ENCODE measurements at places on chromosomes 16 and 17.

GRCh38 chr17:67137860-67138259 lies 93.5 kb downstream of the CACNG1 start:
- DNase-seq: no peak

DNA sequence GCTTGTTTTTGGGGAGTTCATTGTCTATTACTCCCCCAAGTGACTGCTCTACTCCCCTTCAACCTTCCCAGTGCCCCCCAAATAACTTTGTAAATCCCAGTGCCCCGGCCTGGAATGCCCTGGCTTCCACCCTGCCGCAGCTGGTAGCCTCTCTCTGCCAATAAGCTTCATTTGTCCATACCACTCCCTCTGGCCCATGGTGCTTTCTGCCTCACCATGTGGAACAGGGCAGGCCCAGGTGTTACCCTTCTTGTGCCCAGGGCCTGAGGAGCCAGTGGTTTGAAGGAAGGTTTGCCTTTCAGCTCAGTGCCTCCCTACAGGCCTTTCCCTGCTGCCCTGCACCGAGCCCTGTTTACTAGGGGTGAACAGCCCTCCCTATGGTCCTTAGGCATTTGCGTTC lies 134.2 kb downstream of the AATF start:
- DNase-seq: no peak

GRCh38 chr17:8806926-8807550 lies 7.9 kb upstream of the MFSD6L start:
- DNase-seq: peak; percentile 13

DNA sequence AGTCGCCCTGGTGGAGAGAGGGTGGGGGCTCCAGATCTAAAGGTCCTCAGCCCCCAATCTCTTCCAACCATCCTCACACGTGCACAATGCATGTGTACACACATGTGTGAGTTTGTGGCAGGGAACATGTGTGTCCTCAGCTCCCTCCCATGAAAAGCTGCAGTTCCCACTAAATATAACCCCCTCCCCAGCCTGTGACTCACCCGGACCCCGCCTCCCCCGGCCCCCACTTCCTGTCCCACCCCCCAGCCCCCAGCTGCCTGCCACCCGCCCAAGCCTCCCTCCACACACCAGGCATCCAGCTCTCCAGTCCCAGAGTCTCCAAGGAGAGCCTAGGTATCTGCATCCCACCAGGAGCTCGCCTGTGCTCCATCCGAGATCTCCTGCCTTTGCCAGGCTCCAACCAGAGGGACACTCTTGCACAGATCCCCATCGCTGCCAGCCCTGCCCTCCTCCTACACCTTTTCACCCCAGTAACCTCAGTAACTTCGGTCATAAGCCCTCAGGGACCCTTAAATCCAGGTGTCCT lies 3.9 kb downstream of the DLG4 start:
- DNase-seq: no peak

- DNase-seq: peak; percentile 55
Measured at GRCh38 chr17:8126491-8127066, 2.7 kb upstream of the HES7 start.

- peak; percentile 95 for DNase-seq
Measured at GRCh38 chr17:73595479-73595878, 48.8 kb downstream of the SDK2 start.

- DNase-seq: no peak
Measured at GRCh38 chr17:17447264-17447663, 29.5 kb upstream of the MED9 start.

DNA sequence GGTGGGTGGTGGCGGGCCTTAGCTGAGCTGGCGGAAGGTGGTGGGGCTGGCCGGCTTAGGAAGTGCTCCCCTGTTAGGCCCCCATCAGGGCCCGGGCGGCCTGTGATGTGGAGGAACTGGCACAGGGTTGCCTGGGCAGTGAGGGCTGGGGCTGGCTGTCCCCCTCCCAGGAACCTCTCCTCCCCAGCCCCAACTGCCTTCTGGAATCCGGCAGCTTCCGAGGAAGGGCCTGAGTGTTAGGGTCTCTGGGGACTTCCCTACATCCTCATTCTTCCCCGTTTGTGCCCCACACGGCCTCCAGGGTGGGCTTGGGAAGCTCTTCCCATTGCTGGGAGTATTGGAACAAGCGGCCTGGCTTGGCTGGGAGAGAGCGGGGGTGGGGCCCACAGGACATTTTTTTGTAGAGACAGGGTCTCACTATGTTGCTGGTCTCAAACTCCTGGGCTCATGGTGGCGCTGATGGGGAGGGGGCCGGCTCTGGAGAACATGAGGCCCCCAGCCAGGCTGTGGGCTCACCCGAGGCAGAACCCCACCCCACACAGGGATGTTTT lies 89.9 kb upstream of the CIBAR2 start:
- DNase-seq: no peak

DNA sequence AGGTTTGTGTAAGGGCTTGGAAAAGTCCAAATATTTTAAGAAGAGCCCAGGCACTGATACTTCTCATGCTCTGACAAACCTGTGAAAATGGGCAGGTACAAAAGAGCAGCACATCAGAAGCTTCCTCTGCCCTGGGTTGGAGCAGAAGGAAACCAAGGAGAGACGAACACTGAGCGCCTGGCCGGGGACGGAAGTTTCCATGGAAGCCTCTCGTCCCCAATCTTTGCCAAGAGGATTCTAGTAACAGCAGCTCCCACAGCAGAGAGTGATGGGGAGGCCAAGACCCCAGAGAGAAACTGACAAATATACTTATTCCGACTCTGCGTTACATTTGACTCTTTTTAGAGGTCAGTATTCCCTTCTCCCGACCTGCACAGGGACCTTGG lies 268.5 kb downstream of the C16orf95 start:
- no peak for DNase-seq

- no peak for DNase-seq
Measured at GRCh38 chr16:22014271-22014873, 6.5 kb downstream of the MOSMO start.

- no peak for DNase-seq
Measured at GRCh38 chr17:4877089-4877488, 22.2 kb upstream of the C17orf107 start.

GRCh38 chr16:28984619-28985135 lies at the start of gene LAT:
LAT (plus strand) TSS chr16:28985052; CDS start chr16:28985418, 366 bp downstream.
- no peak for DNase-seq

DNA sequence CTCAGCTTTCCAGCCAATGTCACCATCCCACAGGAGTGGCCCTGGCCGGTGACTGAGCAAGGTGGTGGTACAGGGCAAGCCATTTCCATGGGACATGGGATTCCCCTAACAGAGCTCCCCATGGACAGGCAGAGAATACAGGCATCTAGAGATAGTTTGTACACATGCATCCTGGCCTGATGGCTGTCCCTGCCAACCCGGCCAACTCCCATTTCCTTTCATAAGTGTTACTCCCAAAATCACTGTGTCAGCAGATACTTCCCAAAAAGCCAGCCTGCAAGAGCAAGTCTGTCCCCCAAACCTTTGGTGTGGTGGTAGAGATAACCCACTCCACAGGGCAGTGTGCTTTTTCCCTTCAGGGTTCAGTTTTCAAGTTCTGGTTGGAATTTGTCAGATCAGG lies 32.4 kb upstream of the SLC47A1 start:
- no peak for DNase-seq

- DNase-seq: no peak
Measured at GRCh38 chr17:63639125-63639524, 16.9 kb downstream of the MAP3K3 start.

DNA sequence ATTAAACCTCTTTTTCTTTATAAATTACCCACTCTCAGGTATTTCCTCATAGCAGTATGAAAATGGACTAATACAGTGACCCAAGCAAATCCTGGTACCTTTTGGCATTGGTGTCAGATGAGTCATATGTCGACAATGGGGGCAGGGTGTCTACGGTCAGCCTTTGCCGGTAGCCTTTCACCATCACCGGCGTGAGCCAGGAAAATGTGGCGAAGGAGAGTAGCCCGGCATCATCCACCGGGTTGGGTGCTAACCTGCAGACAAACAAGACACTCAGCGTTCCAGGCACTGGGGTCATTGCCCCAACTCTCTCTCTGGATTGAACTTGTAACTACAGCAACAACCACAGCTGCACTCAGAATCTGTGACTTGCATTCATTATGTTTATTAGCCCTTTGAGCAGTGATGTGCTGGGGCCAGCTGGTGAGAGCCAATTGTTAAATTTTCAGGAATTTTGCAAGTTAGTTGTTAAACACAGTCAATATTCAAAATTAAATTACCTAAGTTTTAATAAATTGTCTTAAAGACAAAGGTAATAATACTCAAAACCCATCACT lies 11.9 kb downstream of the ABCC12 start:
- no peak for DNase-seq

DNA sequence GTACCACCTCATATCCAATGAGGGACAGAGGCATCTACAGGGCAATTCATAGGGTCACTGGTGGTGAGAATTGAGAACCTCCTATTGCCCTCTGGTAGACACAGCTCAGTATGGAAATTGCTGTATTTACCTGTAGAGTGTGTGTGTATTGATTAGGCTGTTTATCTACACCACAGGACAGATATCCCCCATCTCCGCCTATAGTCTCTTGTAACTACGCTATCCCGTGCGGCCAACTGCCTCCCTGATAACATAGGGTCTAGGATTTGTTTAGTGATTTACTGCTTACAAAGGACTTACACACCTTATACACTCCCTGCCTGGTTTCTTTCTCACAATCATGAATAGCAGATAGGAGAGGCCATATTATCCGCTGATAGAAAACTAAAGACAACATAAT lies 1.7 kb upstream of the STAT3 start:
- no peak for DNase-seq

DNA sequence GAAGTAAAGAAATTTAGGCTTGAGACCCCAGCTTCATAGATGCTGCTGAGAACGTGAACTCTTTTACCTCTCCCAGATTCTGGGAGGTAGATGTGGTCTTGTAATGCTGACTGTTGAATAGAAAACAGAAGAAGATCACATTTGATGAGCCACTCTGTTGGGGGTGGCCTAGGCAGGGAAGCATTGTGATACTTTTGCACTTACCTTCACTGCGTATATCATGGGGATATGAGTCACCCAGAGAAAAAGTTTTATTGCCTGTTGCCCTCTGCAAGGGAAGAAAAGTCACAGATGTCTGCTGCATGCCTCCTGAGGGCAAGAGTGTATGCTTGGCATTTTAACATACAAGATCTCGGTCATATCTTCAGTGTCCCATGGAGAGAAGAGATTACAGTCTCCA lies 365.4 kb downstream of the SNX29 start:
- DNase-seq: no peak

DNA sequence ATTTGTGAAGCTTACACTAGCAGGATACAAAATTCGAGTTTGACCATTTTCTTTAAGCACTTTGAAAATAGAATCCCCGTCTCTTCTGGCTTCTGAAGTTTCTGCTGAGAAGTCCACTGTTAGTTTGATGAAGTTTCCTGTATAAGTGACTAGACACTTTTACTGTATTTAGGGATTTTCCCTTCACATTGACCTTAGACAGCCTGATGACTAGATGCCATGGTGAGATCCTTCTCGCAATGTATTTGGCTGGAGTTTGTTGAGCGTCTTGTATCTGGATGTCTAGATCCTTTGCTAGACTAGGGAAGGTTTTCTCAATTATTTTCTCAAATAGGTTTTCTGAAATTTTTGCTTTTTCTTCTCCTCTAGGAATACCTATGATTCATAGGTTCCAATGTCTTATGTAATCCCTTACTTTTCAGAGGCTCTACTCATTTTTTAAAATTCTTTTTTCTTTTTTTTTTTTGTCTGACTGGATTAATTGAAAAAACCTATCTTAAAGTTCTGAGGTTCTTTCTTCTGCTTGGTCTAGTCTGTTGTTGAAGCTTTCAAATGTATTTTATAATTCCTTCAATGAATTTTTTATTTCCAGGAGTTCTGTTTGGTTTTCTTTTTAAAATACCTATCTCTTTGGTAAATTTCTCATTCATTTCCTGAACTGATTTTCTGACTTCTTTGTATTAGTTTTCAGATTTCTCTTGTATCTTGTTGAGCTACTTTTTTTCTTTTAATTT lies 63.7 kb upstream of the ABCC11 start:
- no peak for DNase-seq

DNA sequence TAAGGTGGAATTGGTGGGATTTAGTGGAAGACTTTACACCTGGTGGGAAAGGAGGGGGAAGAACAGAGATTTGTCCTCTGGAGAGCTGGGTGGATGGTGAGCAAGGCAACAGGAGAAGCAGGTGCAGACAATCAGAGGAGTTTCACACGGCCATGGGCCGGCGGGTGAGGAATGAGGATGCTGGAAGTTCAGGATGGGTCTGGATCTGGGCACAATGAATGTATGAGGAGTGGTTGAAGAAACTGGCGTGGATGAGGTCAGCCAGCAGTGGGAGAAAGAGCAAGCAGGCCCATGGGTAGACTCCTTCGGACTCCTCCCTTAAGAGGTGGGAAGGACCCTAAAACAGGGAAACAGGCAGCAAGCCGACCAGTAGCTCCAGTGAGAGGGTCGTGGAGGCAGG lies 10.1 kb upstream of the MNT start:
- DNase-seq: no peak

GRCh38 chr16:55502801-55503366 lies 6.0 kb upstream of the LPCAT2 start:
- peak; percentile 99 for DNase-seq

GRCh38 chr16:7689234-7689633 lies 356.6 kb downstream of the RBFOX1 start:
- DNase-seq: no peak

DNA sequence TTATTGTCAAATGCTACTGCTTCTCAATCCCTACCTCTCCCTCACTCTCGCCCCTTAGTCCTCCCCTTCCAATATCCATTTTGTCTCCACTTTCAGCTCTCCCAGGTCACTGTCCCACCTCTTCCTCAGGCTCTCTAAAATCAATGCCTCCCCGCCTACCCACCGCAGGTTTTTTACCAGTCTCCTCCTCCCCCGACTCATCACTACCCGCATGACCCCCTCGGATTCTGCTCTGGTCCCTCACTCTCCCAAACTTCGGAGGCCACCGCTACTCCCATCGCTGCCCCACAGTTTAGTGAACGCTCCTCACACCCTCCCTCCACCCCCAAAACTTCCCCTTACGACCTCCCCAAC lies 513 bp downstream of the CRLF3 start:
- peak; percentile 45 for DNase-seq

- DNase-seq: no peak
Measured at GRCh38 chr16:89326721-89327120, 109.2 kb downstream of the ZNF778 start.

DNA sequence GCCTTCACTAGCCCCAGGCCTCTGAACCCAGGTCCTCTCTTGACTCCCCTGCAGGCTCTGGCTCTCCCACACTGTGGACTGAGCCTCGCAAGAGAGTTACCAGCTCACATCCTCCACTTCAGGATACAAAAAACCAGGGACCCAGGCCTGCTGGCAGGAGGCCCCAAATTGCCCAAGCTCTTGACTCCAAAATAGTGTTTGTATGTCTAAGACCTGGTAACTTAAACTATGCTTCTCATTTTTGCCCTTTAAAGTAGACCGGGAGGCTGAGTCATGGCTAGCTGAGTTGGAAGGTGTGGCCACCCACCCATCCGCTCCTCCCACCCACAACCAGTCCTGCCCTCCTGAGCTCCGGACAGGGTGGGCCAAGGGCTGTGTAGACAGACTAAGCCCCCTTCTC lies 250.0 kb downstream of the SOX9 start:
- DNase-seq: no peak

DNA sequence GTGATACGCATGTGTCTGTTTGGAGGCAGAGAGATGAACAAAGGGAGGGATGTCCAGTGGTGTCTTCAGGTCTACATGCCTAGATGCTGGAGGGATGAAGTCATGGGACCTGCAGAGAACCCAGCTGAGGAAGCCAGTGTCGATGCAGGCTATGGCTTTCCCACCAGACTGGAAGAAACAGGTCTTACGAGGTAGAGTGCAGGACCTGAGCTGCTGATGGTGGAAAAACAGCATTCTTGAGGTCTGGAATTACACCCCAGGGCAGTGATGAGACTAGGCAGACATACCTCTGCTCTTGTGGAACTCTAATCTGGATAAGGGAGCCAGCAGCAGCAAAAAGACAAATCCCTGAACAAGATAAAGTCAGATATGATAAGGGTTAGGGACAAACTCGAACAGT lies 37.4 kb downstream of the ARSG start:
- DNase-seq: no peak
